ENCODE measurements at places on chromosomes 2 and 18.

GRCh38 chr2:144605231-144605840 is 85.4 kb upstream of the ZEB2 start:
- no peak for DNase-seq

DNA sequence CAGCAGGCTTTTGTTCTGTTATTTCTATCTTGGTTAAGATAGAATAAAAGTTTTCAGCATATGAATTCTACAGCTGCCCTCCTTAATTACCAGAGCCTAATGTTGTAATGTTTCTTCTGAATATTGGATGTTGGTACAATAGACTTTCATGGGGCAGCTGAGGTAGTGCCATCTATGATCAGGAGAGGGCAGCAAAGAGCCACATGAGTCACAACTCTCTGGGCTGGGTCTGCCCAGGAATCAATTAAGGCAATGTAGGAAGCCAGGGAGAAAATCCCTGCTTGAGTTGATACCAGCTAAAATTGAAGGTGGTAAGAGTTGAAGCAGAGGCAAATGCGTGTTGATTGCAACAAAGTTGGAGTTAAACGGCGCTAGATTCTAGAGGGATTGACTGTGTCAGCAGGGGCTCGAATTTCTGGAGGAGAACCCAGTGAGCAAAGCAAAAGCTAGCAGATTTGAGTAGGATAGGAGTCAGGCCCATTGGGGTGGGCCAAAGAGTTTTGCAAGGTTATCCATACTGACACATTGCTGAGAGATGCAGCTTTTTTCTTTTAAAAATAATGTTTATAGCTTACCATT is 10.6 kb upstream of the MC5R start:
- DNase-seq: peak; percentile 60

- DNase-seq: no peak
Observed at GRCh38 chr2:17401096-17401495, 117.1 kb downstream of the RAD51AP2 start.

DNA sequence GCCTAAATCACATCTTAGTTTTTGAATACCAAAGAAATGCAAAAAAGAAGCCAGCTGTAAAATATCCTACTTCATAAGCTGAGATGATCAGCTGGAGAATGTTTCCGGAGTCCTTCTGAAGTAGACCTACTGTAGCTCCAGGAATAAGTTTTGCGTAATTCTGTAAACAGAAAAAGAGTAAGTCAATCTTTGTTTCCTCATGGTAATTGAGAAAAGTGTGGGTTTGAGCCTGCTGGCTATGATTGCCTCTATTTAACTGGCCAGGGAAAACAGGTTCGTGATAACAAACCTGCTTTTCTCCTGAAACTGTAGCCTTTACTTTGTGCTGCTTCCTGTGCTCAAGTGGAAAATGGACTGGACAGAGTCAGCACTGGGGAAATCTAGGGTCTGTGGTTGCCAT is 58.2 kb downstream of the ITGB6 start:
- DNase-seq: peak; percentile 15
